ENCODE measurements at places on chromosomes 5 and 9.
A peak's percentile ranks its signal among the peaks of the same experiment; 100 is the strongest.

DNA sequence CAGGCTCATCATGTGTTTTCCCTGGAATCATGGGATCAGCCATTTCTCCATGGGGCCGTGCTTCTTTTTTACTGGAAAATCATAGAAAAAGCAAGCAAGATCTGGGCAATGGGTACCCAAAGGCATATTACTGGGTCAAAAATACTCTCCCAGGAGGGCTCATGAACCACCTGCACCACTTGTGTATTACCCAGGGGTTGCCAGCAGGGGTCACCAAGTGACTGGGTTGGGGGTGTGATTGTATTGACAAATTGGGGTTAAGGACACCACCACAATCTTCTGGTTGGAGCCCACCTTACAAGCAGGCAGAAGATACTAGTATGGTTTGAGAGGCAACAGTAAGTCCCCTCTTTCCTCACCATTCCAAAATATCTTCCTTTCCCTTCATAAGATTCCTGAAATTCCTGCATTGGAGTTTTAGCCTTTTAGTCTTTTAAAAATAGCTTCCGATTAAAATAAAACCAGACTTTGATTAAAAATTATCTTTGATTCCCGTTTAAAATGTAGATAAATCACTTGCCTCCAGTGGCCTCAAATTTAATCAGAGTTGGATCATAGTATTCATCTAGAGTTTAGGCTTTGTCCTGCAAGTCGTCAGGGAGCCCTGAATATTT is 603.3 kb downstream of the KIF4B start:
- peak; percentile 44 for DNase-seq

GRCh38 chr9:13386316-13386715 is 106.8 kb upstream of the MPDZ start:
- DNase-seq = no peak

DNA sequence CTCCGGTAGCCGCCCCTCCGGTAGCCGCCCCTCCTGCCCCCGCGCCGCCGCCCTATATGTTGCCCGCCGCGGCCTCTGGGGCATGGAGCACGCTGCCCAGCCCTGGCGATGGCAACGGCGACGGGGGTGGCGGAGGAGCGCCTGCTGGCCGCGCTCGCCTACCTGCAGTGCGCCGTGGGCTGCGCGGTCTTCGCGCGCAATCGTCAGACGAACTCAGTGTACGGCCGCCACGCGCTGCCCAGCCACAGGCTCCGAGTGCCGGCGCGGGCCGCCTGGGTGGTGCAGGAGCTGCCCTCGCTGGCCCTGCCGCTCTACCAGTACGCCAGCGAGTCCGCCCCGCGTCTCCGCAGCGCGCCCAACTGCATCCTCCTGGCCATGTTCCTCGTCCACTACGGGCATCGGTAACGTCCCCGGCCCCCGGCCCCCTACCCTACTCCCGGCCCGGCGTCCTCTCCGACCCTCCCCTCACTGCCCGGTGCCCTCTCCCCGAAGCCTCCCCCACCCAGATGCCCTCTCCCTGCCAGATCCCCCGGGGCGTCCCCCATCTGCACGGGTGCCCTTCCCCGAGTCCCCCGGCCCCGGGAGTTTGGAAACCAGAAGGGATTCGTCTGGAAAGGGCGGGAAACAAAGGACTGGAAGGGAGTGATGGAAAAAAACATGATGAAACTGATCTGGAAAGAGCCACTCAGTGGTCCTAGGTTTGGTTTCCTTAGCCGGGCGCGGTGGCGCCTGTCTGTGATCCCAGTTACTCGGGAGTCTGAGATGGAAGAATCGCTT is 417 bp downstream of the SRD5A1 start:
- no peak for DNase-seq

DNA sequence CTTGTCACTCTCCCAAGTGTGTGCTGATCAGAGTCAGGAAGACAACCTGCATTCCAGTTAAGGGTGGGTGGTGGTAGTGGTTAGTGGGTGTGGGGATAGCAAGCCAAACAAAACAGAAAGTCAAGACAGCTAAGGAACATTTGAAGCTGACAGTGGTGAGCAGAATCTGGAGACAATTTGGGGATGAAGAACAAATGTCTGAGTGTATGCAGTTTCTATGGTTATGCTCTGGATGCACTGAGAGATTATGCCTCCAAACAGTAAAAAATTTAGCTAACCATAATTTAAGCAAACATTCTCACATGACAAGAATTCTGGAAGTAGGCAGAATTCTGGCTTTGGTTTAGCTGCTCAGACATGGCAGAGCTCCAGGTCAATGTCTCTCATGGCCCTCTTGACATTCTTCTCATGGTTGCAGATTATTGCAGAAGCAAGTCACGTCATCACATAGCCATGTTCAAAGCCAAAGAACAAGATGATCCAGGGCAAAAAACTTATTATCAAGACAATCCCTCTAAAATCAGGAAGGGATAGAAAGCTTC is 148.7 kb downstream of the LURAP1L start:
- DNase-seq = no peak

DNA sequence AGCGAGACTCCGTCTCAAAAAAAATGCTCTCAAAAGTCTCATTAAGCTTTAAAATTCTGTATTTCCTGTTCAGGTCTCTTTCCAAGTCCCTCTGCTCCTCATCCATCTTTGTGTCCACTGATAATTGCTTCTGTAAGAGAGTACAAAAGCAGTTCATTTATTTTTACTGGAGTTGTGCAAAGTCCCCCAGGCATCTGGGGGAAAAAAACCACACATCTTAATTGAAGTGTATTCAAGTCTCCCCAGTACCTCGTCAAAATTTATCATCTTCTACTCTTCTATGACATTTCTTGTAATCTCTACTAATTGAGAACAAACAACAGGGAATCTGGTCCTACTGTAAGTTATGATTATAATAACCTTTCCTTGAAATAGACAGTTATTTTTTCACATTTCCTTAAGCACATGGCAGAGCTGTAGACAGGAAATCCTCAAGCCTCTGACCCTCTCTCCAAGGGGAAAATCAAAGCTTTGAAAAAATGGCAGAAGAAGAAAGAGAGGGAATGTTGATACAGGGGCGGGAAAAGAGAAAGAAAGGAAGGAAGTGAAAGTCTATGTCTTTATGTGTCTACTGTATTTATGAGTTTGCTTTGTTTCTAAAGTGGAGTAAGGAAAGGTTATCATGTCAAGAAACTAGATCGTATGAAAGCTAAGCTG is 51.5 kb downstream of the RAI14 start:
- DNase-seq = no peak

DNA sequence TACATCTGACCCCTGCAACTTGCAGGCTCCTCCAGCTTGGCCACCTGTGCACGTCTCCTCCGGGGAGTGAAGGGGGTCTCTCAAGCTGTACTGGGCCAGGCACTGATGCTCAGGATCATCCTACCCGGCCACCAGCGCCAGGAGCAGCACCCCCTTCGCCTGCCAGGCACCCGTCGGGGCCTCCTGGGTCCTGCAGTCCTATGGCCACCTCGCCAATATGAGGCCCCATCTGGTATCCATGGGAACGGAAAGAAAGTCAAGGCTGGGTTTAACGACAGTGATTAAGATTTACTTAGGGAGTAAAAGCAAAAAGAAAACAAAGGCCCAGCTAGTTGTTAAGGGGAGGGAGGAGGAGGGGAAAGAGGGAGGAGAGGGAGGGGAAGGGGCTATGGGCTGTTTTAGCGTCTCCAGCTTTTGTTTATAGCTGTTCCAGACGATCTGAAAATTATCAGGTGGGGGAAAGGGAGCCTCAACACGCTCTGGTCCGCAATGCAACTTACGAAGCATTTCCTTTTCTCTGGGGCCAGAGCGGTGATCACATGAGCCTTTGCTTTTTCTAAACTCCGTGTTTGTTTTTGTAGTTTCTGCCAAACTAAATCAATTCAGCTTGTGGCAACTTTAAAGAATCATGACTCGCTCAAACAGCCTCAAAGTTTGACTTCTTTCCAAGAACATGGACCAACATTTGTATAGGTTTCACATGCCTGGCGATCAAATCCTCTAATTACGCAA is 132.4 kb downstream of the ROR2 start:
- DNase-seq = no peak

DNA sequence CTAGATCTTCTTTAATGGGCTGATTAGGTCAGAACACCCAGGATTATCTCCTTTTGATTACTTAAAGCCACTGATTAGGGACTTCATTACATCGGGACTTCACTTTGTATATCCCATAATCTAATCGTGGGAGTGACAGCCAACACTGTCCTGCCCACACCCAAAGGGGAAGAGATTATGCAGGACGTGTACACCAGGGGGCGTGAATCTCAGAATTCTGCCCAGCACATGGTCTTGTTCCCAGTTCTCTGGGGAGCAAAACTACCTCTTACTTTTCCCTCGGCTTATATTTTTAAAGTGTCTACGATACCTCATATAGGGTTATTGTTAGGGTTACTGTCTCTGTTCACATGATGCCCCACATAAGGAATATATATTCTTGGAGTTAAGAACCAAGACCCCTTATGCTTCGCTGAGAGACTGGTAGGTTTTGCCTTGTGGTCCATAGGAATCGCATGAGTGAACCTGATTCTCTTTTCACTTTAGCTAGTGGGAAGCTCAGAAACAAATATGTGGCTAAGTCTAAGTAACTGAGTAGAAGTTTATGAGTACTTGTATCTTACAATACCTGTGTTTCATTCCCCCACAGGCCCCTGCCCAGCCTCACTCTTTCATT is 192.7 kb downstream of the GNA14 start:
- peak; percentile 33 for DNase-seq

DNA sequence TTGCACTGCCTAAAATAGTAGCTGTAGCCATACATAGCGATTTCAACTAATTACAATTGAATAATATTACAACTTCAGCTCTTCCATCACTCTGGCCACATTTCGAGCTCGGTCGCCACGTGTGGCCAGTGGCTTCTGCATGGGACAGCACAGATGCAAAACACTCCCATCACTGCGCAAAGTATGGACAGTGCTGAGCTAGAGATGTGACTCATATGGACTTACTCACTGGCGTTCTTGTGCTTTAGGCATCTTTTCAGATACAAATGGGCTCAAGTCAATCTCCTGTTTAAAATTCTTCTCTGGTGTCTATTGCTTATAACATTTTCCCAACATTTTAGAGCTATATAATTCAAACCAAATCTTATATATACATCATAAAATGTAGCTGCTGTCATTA is 222.7 kb downstream of the ELAVL2 start:
- DNase-seq = no peak

- no peak for DNase-seq
Observed at GRCh38 chr9:96500696-96501632, 51.0 kb downstream of the HABP4 start.

- DNase-seq = no peak
Observed at GRCh38 chr9:118644066-118644465, 725.2 kb downstream of the BRINP1 start.

DNA sequence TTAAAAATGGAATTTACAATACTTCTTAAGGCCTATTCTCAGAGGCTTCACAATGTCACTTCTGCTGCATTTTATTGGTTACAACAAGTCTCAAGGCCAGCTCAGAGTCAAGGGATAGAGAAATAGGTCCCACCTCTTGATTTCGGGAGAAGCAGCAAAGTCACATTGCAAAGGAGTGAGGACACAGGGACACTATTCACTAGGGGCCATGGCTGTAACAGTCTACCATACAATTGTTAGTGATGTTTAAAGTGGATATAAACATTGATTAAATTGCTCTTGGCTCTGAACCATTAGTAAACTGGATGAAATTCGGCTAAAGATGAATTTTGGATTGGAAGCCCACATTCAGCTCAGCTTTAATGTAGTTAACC is 21.7 kb upstream of the CMBL start:
- no peak for DNase-seq

- no peak for DNase-seq
Observed at GRCh38 chr9:93036887-93037475, 21.5 kb upstream of the SUSD3 start.

DNA sequence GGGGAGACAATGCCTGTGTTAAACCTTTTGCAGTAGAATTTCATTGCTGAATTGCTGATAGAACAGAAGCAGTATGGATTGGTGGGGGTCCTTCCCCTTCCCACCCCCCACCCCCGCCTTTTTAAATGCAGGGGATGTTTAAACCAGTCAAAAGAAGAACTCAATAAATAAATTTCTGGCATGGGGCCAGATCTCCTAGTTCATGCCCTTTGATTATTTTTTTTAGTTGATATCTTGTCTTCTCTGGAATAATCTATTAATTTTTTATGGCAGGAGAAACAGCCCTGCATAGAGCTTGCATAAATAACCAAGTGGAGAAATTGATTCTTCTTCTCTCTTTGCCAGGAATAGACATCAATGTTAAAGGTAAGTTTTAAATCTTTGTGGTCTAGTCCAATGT is 72.8 kb downstream of the SLF1 start:
- no peak for DNase-seq

GRCh38 chr9:136802321-136802720 is 5.4 kb upstream of the RABL6 start:
- no peak for DNase-seq

DNA sequence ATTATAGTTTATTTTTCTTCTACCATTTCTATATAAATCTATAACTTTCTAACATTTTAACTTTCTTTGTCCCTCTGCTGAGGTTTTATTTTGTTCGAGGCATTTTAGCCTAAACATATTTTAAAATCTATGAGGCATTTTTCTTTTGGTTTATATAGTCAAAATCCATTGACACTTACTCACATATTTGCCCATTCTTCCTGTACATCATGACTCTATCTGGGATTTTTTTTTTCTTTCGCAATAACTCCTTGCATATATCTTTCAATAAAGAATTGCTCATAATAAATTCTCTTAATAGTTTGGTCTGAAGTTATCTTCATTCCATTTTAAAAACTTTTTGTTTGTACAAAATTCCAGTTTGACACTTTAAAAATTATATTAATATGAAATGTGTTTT is 632.3 kb downstream of the TLE4 start:
- no peak for DNase-seq

- no peak for DNase-seq
Observed at GRCh38 chr9:81661339-81661738, 28.0 kb downstream of the TLE1 start.

DNA sequence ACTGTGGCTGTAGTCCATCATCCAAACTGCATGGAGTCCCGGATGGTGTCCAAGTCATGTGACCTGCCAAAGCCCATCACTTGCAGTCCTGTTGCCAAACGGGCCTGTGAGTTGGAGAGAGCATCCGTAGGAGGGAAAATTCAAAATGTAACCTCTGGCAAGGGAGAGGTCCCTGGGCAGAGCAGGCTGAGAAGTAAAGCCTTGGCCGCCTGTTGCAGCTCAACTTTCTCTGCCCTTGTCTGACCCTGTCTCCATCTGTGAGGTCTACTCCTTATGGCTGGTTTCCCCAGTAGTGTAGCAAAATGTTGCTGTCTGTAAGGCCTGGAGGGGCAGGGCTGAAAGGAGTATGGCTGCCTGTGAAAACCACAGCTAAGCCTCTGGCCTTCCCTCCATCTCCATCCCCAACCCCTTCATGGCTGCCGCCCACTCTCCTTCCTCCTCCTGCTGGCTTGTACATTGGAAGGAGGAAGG is 163.5 kb downstream of the SEMA6A start:
- no peak for DNase-seq

Measured in CD4-positive, alpha-beta T cell treated with Interleukin-21 for 1 hour (primary cell).